Hematopoietic multipotent progenitor cell treated with erythropoietin and hydrocortisone succinate and interleukin-3 and kit ligand, for 6 days (in vitro differentiated cells): ENCODE measurements at places on chromosomes 7 and 10.

- DNase-seq, result no peak
These were observed 27.0 kb downstream of the SND1 start for GRCh38 chr7:127678947-127679346.

DNA sequence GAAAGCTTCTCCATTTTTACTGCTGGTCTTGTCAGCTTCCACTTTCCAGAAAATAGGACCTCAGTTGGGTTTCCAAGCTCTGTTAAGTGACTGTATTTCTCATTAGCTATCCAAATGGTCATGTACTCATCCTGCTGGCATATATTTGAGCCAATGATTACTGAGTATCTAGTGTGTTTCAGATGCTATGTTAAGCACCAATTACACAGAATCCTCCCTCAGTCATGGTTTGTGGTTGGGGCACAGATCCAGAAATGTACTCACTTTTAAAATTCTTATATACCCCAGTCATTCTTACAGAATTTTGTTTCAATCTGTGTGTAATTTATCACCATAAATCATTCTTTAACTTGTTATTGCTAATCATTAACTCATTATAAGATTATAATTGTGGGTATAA is 362.3 kb upstream of the MTPN start:
- DNase-seq, result no peak

DNA sequence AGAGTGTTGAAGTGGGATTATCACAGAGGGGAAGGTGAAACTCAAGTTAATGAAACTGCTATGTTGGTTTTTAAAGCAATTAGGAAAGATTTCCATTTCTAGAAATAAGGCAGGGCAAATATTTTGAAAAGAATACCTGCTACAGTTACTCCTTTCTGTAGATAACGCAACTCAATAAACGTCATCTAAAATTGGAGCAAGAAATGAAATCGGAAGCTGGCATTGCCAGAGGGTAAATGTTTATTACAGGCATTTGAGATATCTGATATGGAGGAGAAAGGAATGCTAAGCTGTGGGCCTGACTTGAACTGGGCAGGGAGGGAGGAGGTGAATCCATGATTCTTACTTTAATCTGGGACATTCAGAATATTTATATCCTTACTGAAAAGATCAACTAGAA is 217.0 kb upstream of the ADARB2 start:
- DNase-seq, result no peak

GRCh38 chr7:41729059-41729458 is 26.2 kb upstream of the INHBA start:
- DNase-seq, result no peak

DNA sequence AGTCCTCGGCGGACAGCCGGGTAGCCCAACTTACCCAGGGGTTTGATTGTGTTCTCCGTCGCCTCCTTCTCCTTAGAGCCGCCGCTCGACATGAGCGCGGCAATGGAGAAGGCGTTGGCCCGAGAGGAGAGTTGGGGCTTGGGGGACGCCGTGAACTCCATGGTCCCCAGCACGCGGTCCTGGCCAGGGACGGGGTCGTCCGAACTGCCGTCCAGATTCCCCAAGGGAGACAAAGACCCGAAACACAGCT is 515 bp downstream of the TBX20 start:
- DNase-seq, result no peak

GRCh38 chr7:50721661-50722259 is 60.9 kb downstream of the GRB10 start:
- DNase-seq, result no peak

GRCh38 chr7:2773608-2774007 is 70.5 kb downstream of the GNA12 start:
- DNase-seq, result no peak

DNA sequence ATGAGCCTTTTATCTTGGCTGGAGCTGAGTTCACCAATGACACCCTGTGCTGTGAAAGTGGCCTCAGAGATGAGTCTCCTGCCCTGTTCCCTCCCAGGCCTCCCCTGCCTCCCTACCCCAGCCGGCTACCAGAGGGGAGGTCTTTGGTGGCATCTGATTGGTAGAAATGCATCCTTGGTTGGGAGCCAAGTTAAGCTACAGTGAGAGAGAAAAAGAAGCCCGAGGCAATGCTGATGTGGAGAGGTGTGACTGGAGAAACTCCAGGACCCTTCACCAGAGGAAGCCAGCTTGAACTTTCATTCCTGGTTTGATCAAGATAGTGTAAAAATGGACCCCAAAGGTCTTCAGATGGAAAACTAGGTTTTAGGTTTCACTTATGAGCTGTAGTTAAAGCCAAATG is 191.1 kb upstream of the TCF7L2 start:
- no peak for DNase-seq
